GF-D8 (cell line): ENCODE measurements at places on chromosomes 7 and 10.

DNA sequence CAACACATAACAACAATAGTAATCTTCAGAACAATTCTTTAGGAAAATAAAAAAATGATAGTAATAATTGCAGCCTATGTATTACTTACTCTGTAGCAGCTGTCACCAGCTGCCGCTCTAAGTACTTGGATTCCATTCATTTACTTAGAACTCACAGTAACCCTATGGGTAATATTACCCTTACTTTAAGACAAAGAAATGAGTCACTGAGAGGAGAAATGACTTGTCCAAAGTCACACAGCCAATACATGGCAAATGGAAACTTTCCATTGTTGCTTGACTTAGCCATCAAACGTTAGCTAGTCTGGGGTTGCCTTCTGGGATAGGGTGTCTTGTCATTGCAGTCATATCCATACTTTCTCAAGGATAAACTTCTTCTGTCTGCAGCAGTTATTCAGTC lies 3.6 kb downstream of the CCNY start:
- DNase-seq, result no peak

DNA sequence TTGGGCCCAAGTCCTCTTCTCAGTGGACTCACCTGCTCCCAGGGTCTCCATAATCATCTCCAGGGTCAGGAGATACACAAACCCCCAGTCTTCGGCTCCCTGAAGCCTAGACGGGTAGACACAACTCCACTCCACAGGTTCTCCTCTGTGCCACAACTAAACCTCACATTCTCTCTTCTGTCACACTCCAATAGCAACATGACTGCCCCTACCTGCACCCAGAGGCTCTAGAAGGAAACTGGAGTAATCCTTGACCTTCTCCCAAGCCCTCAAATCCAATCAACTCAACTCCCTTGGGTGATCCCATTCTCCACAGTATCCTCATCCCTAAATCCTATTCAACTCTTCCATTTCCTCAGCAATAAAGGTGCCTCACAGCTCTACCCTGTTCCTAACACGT lies 16.2 kb downstream of the HNRNPF start:
- DNase-seq, result no peak

GRCh38 chr7:18437101-18437500 lies 58.4 kb upstream of the HDAC9 start:
- DNase-seq, result no peak

- DNase-seq, result no peak
These were observed 50.5 kb downstream of the MALSU1 start for GRCh38 chr7:23349484-23350157.

DNA sequence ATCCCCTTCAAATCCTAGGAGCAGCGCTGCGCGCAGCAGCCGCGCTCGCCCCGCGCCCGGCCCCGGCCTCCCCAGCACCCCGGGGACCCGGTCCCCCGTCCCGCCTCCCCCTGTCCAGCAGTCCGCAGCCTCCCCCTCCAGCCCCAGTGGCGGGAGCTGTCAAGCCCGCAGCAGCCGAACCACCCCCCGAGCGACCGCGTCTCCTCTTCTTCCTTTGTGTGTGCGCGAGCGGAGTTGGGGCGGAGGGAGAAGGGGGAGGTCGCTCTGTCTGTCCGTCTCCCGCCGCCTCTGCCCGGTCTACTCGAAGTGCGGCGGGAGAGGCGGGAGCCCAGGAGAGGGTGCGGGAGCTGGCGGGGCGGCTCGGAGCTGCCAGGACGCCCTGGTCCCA lies 375 bp upstream of the CHN2 start:
- no peak for DNase-seq

DNA sequence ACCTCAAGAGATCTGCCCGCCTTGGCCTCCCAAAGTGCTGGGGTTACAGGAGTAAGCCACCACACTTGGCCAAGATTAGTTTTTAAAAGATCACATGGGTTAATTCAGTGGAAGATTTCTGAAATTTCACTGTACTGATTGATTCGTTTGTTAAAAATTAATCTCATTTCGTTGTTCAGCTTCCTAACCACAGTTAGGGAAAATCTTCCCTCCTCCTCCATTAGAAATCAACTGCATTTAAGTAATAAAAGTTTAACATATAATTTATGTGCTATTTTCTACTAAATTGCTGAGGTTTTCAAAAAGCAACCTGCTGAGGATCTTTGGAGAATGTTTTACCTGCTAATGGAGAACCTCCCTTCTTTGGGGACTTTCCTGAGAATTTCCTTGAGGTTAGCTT lies 522.4 kb downstream of the GATA3 start:
- DNase-seq, result no peak

DNA sequence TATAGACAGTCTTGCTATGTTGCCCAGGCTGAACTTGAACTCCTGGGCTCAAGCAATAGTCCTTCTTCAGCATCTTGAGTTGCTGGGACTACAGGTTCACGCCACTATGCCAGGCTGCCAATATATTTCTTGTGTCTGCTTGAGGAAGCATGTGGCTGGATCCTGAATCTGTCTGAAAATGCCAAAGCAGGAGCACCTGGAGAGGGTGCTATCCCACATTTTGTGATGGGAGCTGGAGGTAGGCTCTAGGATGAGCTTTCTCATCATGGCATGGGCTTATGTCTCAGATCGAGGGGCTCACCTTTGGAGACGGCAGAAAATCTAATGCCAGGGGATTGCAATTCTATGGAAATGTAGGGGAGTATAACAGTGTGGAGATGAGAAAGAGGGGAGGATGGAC lies 744.2 kb downstream of the GRID1 start:
- DNase-seq, result no peak

DNA sequence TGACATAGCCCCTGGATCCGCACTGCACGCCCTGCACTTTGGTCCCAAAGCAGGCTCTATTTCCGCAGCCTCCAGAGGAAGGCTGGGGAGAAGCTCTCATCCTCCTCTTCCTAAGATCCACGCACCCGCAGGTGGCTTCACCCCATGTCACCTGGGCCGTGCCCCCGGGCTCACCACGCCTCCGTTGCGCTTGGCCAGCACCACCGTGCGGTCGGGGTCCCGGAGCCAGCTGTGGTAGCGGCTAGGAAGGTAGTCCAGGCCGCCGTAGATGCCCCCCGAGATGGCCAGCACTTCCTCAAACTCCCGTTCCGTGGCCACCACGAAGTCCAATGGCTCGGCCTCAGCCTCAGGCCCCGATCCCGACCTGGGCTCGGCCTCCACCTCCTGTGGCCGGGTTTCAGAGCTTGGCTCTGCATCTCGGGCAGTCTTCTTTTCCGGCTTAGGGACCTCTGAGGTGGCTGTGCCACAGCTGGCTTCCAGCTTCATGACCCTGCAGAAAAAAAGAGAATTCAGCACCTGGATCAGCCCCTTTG lies 5.7 kb downstream of the NAT16 start:
- DNase-seq, result no peak

DNA sequence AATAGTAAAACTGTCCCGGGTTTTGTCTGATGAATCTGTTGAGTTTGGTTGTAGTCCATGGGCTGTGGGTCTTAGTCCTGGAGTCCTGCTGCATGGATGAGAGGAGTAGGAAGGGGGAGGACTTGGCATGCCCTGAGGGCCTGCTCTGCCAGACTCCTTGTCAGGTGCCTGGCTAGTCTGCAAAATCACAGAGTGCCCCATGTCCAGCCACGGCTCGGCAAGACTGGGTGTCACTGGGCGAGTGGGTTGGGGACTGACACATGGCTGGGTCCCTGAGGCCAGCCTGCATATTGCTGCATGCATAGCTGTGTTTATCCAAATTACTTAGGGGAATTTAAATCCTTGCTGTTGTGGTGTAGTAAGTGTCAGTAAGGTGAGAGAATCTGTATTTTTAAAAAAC lies 9.7 kb downstream of the MINDY4 start:
- DNase-seq, result no peak

GRCh38 chr7:15214976-15215375 lies 312.4 kb upstream of the DGKB start:
- no peak for DNase-seq

GRCh38 chr7:119630406-119630969 lies 642.5 kb upstream of the KCND2 start:
- DNase-seq, result no peak

GRCh38 chr7:90693939-90694338 lies 97.8 kb downstream of the CDK14 start:
- DNase-seq, result no peak

DNA sequence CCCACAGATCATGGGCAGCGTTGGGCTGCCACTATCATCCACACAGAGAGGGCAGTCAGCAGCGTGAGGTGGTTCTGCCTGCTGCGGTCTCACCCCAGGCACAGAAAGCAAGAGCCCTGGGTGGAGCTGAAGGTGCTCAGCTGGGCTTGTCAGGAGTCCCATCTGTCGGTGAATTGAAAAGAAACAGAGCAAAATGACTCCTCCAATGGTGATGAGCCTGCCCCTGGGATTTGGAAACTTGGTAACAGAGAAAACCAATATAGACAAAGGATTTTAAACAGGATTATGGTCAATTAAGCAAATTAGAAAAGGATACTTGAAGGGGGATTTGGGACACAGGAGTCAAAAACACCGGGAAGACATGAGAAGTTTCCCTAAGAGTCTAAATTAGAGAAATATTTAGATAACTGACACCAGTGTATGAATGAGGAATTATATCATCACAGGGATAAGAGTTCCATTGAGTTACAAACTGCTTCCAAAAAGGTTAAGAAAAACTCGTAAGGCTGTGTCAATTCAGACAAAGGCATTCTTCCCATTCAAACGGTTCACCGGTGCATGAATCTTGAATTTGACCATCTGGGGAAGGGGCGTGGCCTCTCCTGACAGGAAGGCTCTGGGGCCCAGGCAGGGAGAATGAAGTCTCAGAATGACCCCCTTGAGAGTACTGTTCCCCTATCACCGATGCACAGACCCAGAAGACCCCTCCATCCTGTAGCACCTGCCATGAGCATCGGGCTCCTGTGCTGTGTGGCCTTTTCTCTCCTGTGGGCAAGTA lies 70.0 kb upstream of the PRSS58 start:
- no peak for DNase-seq

GRCh38 chr10:28214219-28214618 lies 88.6 kb downstream of the MPP7 start:
- DNase-seq, result no peak

- DNase-seq, result peak; percentile 77
These were observed 449.7 kb upstream of the KLF6 start for GRCh38 chr10:4234661-4235060.

- no peak for DNase-seq
These were observed 31.4 kb upstream of the FRMD4A start for GRCh38 chr10:14362104-14362503.

DNA sequence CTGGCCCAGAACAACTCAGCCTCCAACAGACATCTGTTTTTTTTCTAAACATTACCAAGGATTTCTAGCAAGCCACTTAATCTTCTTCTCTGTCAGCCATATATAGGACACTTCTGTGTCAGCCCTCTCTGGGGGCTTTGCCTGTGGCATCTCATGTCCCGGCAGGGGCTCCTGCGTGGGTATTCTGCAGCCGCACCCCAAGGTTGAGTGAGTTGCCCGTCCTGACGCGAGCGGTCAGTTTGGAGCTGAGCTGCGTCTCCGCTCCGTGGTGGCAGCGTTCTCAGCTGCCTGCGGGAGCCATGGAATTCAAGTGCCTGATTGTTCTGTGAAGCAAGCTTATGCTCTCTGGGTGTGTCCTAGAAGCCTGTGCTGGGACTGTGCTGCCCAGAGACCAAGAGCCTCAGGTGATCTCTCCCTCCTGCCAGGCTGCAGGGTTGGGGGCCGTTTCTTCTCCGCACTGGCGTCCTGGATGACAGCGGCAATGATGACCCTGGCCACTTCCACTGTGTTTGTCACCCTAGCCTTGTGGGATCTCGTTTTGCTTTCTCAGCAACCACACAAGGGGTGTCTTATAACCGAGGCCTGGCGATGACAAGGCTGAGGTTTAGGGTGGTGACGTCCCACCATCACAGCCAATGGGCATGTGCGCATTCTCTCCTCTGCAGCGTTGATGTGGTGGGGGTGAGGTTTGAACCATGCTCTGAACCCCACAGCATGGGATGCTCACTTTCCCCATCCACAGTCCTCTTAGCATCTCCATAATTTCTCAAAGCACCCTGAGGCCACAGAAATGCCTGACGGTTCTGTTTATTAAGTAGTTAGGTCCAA lies 612.6 kb upstream of the FOXK1 start:
- no peak for DNase-seq

DNA sequence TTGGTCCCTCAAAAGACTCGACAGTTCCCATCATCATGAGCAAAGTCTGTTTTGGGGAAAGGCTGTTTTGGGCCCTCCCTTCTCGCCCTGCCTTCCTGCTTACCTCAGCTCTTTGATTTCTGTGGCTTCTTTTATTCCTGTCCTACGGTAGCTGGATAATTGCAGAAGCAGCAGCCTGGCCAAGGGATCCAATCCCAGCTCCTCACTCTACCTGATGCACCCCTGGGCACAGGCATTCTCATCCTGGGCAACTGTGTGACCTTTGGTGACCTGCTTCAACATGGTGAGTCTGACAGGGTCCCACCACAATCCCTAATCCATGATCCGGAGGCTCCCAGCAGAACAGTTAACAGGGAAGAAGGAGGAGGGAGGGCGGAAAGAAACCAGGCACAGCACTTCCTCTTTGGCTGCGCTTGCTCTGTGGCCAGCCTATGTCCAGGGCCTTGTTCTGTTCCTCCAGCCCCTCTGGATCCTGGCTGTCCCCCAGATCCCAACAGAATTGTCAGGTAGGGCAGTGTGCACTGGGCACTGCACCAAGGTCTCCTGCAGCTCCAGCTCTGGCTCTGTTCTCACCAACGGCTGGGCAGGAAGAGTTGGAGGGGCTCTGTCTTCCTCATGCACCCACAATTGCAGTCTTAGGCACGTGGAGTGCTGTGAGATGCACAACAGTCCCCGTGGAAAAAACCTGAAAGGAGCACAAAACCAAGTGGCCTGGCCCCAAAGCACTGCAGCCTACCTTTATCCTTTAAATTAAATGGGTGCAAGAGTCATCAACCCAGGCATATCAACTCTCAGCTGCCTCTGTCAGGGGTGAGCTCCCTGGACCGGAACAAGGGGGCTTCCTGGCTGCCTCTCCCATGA lies 144.4 kb downstream of the PTPN20 start:
- DNase-seq, result no peak

GRCh38 chr10:49243139-49243538 lies 54.9 kb upstream of the TMEM273 start:
- no peak for DNase-seq

GRCh38 chr10:44628921-44629320 lies 244.0 kb upstream of the CXCL12 start:
- DNase-seq, result no peak

DNA sequence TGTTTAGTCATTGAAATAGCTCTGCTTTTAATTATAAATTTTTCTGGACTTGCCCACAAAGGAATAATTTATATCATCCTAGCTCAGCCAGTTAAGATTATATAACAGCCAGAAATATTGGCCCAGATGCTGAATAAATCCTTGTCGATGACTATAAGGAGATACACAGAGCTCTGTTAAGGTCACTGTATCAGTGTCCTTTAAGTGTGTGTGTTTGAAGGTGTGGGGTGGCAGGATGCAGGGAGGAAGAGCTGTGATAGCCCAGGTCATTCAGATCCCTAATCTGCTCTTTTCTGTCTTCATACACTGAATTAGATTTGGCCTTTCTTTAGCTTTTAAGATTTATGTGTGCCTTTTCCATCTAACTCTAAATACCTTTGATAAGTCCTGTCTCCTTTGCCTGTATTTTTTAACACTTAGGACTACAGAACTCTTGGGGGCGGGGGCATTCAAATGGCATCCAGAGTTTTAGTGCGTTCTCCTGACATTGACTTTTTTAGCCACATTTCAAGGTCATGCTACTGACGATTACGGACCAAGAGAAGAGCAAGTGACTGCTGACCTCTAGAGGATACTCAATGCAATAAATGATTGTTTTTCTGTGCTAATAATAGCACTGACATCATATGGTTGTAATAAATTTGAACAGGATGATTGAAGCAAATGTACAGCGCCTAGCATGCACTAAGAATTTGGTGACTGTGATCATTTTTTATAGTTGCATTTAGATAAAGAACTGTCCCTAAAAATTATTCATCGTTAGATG lies 172.3 kb downstream of the CACNB2 start:
- no peak for DNase-seq
